ENCODE measurements at places on chromosomes 11 and 22.
A peak's percentile ranks its signal among the peaks of the same experiment; 100 is the strongest.

GRCh38 chr11:45815747-45816146 is 10.8 kb downstream of the SLC35C1 start:
- DNase-seq, result no peak

- peak; percentile 22 for DNase-seq
Observed at GRCh38 chr11:77407613-77408012, 66.3 kb downstream of the PAK1 start.

DNA sequence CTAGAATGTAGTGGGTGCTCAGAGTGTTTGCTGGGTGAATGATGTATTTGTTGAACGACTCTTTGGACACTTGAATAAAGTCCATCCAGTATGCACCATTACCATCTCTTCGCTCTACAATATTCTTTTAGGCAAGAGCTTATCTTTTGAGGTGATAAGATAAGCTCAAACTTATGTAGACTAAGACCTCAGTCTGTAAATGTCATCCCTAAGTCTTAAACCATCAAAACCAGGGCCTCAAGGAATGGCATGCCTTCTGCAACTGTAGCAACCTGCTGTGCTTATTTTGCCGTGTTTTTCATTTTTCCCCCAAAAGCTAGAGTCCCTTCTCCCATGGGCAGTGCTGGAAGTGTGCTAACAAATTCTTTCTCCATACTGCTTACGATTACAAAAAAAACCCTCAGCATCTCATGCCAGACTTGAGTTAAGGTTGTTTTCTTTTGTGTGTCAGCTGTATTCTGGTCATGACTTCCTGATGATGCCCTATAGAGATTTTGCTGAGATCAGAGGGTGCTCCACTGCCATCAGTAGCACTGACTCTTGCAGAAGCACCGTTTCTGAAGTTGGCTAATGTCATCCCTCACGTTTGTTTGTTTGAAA is 27.8 kb downstream of the LIMK2 start:
- no peak for DNase-seq

DNA sequence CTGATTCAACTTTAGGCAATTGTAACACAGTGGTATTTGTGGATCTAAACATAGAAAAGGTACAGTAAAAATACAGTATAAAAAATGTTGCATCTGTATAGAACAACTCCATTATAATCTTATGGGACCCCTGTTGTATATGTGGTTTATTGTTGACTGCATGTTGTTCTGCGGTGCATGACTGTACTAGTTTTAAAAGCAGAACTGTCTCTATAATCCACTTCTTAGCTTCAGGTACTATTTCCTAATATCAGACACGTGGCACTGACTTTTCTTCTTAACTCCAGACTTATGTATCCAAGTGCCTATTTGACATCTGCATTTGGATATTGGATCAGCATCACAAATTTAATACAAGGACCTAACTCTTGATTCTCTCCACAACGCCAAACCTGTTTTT is 41.1 kb downstream of the PACS1 start:
- DNase-seq, result no peak

DNA sequence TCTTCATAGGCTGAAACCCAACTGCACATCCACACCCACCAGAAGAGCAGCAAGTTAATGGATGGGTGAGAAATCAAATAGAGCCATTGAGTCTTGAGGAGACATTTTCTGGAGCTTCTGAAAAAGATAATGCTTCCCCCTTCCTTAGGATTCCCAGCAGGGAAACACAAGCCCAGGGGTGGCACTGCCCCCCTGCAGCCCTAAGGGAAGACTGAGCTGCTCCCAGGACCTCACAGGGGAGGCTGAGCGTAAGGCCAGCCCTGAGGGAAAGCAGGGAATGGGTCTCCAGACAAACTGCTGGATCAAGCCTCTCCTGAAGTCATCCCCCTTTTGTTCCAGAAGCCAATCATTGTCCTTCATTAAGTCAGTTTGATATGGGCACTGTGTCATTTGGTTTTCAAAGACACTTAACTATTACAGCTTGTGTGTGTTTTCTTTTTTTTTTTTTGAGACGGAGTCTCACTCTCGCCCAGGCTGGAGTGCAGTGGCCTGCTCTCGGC is 15.1 kb downstream of the LTO1 start:
- DNase-seq, result no peak

DNA sequence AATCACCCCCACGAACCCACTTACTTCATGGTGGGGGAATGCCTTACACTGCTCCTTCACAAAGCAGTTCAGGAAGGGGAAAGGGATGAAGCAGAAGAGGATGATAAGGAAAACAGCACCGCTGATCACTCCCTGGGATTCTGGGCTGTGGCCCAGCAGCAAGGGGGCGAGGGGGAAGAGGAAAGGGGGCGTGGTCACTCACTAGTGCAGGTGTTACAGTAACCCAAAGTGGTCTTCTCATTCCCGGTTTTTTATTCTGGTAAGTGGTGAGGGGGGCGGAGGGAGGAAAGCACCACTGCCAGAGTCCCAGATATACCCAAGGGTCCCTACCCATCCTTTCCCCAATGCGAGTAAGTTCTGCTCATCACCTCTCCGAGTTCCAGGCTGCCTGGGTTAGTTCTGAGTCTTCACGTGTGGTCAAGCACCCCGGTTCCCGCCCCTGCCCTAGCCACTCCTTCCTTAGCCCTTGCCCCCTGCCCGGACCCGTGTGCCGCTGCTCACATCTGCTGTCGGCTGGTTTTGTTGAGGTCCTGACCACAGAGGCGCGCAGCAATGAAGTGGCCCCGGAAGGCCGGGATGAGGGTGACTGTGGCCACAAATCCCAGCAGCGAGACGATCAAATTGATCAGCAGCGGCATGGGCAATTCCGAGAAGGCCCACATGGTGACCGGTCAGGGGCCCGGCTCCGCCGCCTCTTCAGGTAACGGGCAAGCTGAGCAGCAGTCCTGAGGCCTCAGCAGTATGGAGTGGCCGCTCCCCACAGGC is 477 bp downstream of the DPAGT1 start:
- DNase-seq, result no peak

DNA sequence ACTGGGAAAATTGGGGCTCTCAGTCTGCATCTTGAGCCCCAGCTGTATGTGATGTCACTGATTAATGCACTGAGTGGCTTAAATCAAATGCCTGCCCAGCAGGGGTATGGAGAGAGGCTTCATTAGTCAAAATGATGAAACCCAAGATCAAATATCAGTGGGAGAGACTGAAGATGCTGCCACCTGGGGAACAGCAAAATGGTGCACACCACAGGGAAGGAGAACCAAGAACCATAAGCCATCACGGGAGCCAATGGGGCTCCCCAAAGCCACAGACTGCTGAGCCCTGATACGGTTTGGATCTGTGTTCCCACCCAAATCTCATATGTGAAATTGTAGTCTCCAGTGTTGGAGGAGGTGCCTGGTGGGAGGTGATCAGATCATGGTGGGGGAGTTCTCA is 85.6 kb downstream of the CTTN start:
- no peak for DNase-seq

GRCh38 chr11:31412946-31413345 is 43.3 kb downstream of the DNAJC24 start:
- DNase-seq, result no peak

DNA sequence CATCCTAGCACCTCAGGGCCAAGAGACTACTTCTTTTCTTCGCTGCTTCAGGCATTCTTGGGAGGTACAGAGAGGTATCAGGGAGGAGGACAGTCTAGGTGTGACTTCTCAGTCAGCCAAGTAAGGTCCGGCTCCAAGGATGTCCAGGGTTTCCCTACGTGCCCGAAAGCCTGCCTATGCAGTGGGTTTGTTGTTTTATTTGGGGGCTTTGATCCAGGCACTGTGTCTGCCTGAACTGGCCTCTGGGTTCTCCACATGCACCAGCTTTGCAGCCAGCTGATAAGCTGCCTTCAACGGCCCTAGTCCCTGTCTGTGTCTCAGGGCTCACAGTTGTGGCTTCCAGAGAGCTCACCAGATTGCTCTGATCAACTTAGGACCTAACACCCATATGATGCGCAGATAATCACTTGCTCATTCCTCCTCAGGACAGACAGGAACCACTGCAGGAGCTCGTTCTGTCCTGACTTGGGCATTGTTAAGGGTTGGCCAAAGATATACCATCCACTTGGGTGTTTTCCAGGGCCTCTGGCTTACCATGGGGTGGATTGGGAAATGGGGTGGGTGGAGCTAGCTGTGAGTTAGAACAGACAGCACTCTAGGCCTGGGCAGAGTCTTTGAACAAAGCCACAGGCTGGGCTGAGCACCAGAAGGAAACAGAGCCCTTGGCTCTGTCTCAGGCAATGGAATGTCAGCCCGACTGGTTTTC is 45.5 kb upstream of the CRYBB3 start:
- no peak for DNase-seq

DNA sequence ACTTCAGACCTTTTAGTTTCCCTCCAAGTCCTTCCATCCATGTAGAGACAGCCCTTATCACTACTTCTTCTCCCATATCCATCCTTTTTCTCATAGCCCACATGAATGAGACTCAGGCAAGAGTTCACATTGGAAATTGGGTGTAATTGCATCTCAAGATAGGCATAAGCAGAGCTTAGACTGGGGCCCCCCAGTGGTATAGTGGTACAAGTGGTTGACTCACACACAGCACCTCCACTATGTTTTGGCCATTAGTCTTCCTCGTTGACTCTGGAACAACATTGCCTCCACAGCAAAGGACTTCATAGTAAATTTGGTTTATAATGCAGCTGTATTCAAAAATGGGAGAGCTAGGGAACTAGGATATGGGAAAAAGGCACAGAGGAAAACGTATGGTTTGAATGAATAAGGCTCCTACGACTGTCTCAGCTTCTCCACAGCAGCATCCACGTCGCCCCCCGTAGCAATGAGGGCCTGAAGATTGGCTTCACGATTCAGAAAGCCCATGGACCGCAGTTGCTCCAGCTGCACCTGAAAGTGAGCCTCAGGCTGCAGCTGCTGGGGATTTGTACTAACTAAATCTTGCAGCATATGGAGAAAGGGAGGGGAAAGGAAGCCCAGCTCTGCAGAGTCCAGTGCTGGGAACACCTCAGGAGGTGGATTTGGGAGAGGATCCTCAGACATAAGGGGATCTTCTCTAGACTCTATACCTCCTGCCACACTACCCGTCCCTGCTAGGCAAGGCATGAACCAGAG is 2.4 kb downstream of the UBQLN3 start:
- no peak for DNase-seq

DNA sequence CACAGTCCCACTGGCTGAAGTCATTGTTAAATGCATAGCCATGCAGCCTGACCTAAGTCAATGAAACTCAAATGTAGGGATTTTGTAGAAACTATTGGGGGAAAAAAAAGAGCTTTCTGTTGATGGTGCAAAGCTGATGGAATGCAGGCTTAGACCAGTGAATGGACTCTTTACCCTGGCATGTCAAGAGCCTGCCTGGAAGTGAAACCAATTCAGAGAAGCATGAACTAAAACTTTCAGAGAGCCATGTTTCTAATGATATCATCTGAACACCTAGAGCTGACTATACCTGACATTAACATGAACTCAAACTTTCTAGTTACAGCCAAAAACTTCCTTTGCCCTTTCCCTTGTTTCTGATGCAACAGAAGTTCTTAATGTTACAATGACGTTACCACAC is 89.0 kb downstream of the APIP start:
- DNase-seq, result no peak

DNA sequence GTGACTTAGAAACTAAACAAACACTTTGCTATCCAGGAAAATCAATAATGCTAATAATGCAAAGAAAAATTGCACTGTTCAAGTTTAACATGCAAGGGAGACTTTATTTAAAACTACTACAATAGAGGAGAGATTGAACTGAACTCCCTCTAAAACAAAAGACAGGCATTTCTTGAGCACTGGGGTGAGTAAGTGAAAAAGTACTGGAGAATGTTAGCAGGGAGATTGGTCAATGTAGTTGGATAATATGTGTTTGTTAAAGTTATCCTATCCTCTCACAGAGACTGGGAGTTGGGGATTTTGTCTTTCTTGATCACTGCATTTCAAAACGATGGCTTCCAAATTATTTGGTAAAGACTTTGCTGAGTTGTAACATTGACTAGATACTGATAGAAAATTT is 77.6 kb downstream of the LUZP2 start:
- no peak for DNase-seq

DNA sequence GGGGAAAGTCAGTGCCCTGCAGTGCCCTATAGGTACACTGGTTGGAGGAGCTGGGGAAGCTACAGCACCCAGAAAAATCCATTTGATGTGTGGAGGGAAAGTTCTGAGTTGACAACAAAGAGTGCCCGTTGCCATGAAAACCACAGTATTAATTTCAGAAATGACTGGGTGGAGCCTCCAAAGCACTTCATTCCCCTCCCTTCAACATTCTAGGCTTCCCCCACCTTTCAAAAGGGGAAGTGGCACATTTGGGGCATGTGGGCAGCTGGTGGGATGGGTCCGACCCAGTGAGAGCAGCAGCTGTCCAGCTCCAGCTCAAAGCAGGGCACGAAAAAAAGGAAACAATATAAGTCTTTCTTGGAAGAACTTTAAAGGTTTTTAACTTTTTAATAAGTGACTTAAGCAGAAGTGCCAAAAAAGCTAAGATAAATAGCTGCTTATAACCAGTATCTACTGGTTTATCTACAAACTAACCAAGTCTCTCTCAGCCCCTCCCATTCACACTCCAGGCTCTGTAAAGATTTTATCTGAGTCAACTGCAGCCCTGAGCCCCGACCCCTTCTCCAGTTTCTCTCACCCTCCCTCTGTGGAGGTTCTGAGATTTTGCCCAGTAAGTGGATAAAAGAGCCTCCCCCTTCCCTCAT is 9.0 kb upstream of the AHNAK start:
- no peak for DNase-seq

GRCh38 chr11:19730373-19730772 is 17.7 kb downstream of the NAV2 start:
- DNase-seq, result no peak

DNA sequence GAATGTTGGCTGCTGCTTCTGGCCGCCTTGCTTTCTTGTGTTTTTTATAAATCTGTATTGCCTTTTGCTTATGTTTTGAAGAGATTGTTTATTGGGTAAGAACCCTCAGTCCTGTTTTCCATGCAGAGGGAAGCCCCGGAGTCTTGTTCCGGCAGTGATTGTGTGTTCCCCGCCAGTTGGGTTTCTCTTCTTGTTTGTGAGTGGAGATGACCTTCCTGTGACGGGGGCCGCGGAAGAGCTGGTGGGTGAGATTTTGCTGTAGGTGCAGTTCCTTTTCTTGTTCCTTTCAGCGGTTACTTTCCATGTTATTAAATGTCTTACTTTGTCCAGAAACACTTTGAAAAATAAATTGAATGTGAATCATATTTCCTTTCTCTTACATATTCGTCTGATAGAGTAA is 8.3 kb downstream of the TBC1D22A start:
- no peak for DNase-seq

GRCh38 chr22:40036591-40037225 is 42.0 kb downstream of the FAM83F start:
- peak; percentile 37 for DNase-seq

Measured in brain pericyte (primary cell).